ENCODE measurements at places on chromosomes 11 and 22.
A peak's percentile ranks its signal among the peaks of the same experiment; 100 is the strongest.

- no peak for DNase-seq
Measured at GRCh38 chr11:58059007-58059350, 28.2 kb downstream of the OR6Q1 start.

DNA sequence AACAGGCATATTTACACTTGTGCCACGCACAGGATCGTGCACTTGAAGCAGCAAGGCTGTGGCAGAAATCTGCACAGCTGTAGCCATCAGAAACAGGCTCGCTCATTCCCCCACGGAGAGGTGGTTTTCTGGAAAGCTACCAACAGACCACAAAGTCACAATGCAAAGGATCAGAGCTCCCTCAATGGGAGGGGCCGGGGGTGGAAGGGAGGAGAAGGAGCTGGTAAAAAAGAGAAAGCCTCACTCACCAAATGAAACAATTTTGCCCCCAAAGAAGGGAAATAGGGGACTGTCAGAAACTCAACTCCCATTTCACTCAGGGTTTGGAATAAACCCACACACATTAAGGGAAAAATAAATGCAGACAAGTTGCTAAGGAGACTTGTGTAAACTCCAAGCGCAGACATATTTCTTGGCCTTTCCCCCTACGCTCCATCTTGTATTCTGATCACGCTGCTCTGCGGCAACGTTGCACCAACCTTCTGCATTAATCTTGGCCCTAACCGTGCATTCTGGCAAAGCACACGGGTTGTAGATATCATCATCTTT lies 43.2 kb upstream of the BLID start:
- peak; percentile 70 for DNase-seq

DNA sequence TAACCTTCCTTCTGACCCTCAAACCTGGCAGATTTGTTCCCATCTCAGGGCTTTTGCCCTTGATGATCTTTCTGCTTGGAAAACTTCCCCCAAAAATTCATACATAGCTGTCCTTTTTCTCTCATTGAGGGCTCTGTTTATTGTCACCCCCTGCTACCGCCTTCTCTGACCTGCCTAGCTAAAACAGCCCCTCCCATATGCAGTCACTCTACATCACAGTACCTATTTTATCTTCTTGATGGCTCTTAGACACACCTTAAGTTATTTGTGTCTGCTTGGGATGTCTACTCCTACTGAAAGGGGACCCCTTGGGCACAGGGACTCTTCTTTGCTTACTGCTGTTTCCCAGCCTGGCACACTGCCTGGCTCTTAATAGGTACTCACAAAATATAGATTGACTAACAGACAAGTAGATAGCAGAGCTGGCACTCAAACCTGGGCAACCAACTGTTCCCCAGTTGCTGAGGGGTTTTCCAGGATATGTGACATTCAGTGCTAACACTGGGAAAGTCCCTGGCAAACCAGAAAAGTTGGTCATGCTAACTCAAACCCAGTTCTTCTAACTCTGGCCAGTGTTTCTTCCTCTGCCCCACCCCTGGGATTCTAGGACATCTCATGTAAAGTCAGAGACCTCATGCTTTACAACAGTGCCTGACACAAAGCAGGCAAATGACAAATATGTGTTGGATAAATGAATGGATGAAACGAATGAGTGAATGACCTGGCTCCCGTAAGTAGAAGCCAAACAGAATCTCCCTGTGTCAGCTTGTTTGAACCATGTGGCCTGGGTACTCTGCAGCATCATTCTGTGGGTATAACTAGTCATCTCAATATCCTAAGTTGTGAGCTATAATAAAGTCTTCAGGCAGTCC lies 19.8 kb upstream of the FJX1 start:
- no peak for DNase-seq

- DNase-seq = no peak
Measured at GRCh38 chr11:73510877-73511276, 87.0 kb downstream of the FAM168A start.

- no peak for DNase-seq
Measured at GRCh38 chr22:44316393-44317122, 3.8 kb upstream of the SHISAL1 start.

DNA sequence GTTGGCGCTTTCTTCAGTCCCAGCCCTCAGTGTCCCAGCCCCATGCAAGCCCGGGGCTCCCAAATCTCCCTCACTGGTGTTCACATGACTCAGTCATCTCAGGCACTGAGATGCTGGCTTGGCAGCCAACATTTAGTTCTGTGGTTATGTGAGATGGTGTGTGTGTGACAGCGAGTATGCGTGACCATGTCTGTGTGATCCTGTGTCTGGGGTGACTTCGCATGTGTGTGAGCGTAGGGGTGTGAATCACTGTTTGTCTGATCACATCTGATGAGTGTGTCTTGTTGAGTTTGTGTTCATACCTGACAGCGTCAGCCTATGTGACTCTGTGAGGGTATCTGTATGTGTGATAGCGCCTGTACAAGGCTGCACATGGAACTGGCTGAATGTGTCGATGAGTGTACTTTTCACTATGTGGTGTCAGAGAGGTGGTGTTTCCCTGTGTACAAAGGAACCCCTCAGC lies 16.2 kb downstream of the CREB3L1 start:
- DNase-seq = no peak

GRCh38 chr11:134569195-134569594 lies 157.2 kb upstream of the B3GAT1 start:
- DNase-seq = no peak

DNA sequence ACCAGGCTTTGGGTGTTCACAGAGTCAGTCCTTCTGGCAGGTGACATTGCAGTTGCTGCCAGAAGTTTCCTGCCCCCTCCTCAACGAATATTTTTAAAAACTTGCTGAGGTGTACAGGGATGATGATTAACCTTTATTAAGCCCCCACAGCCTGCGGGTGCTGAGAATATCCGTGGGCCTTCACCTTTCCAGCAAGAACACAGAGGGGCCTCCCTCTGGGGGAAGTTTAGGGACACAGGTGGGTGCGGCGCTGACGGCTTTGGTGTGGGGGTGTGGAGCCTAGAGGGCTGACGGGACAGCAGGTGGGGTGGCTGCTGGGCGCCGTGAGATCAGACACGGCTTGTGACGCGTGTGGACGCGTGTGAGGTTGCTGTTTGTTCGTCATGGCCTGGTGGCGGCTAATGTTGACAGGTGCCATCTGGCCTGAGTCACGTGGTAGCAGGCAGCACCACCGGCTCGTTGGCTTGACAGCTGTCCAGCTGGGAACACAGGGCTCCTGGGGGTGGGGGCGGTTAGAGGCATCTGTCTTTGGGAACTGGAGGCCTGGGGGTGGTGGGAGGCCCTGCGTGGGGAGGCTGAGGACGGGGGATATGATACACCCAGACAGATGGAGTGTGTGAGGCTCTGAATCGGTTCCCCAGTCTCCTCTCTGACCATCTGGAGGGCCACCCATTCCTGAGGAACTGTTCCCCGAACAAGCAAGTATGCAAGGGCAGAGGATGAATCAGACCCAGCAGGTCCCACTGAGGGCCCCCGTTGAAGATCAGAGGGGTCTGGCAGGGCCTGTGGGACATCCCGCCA lies 12.5 kb upstream of the LRRC10B start:
- peak; percentile 73 for DNase-seq

GRCh38 chr11:266676-267439 lies 11.3 kb upstream of the NLRP6 start:
- no peak for DNase-seq

- DNase-seq = no peak
Measured at GRCh38 chr22:42299586-42300258, 29.3 kb upstream of the TCF20 start.

- DNase-seq = no peak
Measured at GRCh38 chr22:33896154-33896553, 24.1 kb downstream of the LARGE1 start.

DNA sequence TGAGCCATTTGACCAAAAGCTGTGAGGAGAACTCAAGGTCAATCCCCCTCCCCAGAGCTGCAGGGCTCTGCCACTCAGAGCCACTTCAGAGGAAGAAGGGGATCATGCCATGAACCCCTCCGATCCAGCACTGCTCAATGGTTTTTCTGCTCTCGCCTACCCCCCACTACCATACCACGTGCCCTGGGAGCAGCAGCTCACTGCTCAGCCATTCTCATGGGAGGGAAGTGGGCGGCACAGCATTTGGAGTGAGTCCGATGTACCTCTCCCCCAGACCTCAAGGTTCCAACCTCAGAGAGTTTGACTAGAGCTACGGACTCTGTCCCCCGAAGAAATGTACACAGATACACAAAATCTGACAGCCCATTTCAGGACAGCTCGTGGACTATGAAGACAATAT lies 34.5 kb downstream of the AP1B1 start:
- no peak for DNase-seq

DNA sequence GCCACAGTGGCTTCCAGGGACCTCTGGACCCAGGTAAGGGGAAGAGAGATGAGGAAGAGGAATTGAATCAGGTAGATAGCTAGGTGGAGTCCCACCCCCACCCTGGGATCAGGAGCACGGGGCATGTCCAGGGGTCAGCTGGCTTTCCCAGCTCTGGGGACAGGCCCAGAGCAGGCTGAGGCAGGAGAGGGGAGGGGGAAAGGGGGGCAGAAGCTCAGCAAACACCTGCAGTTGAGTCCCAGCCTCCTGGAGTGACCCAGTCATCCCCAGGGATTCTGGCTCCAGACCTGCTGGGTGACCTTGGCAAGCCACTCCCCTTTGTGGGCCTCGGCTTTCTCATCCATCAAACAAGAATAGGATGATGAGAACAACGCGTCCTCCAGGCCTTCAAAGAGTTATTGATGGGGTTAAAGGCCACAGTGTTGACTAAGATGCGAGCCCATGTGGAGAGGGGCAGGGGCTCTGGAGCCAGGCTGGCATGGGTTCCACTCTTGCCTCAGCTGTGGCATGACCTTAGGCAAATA lies 16.0 kb downstream of the STARD10 start:
- DNase-seq = no peak

- no peak for DNase-seq
Measured at GRCh38 chr11:17979770-17980371, 33.0 kb downstream of the SERGEF start.

DNA sequence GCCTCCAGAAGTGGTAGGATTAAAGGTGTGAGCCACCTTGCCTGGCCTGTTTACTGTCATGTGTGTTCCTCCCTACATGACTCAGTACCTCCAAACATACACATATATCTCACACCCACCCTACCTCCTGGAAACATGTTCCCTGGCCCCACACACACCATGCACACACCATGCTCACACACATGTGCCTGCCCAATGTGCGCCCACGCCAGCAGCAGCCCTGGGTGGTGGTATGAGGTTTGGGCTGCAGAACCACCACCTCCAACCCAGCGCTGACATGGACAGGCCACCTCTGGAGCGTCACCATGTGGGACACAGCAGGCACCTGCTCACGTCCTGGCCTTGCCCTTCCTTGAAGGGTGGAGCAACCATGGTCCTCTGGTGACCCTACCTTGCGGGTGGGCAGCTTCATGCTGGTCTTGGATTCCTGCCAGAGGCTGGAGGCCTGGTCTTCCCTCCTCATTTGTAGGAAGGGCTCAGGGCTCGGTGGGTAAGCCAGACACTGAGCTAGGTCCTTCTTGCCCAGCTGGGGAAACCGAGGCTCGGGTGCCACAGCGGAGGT lies 37.9 kb downstream of the KIAA1671 start:
- no peak for DNase-seq

DNA sequence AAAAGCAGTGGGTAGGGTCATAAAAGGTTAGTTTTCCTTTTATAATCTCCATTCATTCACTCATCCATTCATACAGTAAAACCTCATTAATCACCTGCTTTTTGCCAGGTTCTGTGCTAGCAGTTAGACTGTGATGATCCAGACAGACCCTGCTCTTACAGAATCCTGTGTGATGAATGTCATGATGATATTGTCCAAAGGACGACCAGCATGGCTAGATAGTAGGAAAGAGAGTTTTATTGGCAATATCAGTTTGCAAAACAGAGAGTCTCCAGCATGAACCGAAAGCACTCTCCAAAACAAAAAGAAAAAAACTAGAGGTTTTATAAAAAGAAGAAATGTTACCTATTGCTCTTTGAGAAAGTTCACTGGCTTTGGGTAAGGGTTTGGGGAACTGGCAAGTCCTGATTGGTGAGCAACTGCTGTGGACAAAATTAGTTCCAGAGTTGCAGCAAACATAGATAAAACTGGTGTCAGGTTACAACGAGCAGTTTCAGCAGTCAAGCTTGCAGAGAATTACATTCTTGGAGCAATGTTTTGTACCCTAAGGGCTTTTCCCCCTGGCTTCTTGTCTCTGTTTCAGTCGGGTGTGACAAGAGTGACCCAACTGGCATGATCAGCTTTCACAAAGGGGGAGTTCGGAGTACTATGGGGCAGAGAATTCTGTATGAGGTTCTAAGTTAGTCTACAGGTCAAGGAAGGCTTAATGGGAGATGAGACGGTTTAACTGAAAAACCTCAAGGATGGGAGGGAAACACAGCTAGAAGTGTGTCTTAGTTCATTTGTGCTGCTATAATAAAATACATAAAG lies 58.3 kb downstream of the HSD17B12 start:
- DNase-seq = no peak

DNA sequence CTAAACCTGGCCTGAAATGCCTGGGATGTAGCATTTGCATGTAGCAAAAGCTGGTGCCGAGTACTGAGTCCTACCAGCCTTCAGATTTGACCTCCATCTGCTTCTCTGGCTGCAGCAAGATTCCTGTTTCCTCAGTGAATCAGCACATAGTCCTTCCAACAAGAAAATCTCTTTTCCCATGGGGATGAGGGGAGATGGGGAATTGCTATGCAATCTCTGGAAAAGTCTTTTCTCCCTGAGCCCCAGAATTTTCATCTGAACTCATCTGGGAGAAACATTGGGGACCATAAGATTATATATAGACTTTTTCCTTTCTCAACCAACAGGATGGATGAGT lies 32.0 kb upstream of the YWHAH start:
- no peak for DNase-seq

DNA sequence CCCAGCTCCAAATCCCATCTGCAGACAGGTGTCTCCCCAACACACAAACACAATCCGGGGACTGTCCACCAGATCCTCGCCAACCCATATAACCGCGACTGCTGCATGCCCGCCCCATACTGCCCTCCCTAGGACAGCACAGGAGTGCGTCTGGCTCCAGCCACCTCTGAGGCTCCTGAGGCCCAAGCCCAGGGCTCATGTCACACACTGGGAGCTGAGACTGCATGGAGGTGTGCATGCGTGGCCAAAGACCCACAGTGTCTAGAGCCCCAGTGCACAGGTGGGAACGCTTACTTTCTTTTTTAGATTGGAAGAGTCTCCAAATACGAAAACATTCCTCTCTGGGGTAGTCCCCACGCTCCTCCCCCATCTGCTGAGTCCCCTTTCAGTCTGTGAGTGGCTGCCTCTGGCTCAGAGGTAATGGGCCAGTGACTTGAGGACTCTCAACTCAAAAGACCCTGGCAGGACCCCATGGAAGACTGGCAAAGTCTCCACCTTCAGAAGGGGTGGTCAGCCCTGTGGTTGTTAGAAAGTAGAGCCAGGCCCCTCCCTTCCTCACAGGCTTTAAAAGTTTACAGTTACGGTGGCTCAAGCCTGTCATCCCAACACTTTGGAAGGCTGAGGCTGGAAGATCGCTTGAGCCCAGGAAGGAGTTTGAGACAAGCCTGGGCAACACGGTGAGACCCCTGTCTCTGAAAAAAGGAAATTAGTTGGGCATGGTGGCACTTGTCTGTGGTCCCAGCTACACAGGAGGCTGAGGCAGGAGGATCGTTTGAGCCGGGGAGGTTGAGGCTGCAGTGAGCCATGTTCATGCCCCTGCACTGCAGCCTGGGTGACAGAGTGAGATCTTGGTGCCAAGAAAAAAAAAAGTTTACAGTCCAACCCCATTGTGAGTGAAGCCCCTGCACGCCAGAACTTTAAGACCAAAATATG lies 2.3 kb downstream of the CBX7 start:
- no peak for DNase-seq

Data from putamen (tissue), 1 donor.